ENCODE measurements at places on chromosomes 1 and 21. TPM values are rescaled to one million over a fixed set of nuclear protein-coding genes. Genes with fewer than 3 reads are reported as not detected.

GRCh38 chr1:209095627-209096595 lies 487.6 kb upstream of the CAMK1G start:
- no peak for DNase-seq

GRCh38 chr1:45015683-45016082 lies 3.6 kb downstream of the UROD start:
- DNase-seq = no peak

DNA sequence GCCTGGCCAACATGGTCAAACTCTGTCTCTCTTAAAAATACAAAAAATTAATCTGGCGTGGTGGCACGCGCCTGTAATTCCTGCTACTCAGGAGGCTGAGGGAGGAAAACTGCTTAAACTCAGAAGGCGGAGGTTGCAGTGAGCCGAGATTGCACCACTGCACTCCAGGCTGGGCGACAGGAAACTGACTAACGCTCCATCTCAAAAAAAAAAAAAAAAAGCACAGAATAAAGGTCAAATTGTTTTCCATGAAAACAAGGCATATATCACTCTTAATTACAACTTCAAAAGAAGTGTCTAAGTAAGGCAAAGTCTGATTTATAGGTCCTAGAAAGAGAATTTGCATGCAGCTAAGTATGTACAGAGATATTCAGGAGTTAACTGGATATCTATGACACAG lies 25.6 kb downstream of the EYA3 start:
- no peak for DNase-seq

GRCh38 chr1:220028346-220028895 lies 17.9 kb downstream of the EPRS1 start:
- DNase-seq = no peak

DNA sequence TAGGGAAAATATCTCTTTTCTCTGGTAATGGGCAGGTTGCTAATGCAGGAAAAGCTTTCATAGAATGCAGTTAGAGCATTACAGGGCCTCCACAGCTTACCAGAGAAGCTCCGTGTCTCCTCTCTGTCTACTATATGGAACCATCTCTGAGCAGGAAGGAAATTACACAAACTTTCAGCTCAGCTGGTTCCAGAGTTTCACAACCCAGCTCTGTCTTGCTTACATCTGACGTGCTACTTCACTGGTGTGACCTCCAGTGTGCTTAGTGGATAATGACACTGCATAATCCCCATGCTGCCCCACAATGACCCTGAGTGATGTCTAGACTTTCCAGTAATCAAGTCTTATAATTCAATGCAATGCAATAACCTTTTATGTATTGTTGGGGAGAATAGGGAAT lies 4.3 kb upstream of the FGGY start:
- DNase-seq = no peak

KCNJ9 gene
- total RNA-seq = not detected

GRCh38 chr1:32895325-32896215 lies 5.6 kb downstream of the TMEM54 start:
- no peak for DNase-seq

RNU1-1 gene
- 9,391 TPM for total RNA-seq

GRCh38 chr1:1208713-1209433 lies 2.5 kb upstream of the TNFRSF18 start:
- DNase-seq = no peak

DNA sequence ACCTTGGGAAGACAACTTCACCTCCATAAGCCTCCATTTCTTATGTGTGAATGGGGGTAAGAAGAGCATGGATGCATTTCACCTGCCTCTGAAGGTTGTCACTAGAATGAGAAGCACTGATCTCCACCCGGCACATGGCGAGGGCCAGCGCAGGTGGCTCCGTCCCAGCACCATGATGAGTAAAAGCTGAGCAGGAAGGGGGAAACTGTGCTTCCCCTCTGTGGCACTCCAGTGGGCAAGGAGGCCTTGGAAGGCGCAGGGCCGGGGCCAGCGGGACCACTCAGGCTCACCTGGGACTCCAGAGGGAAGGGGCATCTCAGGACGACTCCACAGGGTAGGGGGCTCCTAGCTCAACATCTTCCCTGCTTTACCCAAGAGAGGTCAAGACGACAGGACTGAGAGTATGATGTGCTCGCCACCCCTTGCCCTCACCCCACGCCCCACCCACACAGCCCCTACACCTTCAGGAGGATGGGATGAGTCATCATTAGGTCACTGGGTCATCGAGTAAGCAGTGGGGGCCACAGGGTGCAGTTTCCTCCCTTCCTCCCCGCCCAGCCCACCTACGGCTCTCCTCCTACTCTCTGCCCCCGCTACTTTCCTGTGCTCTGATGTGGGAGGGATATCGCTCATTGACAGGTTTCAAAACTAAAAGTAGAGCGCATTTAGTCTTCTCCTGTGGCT lies 112.1 kb downstream of the HIVEP3 start:
- DNase-seq = no peak

- no peak for DNase-seq
These were observed 13.2 kb downstream of the PSMD4 start for GRCh38 chr1:151267760-151268159.

- DNase-seq = no peak
These were observed 26.1 kb upstream of the MAN1A2 start for GRCh38 chr1:117341123-117341522.

DNA sequence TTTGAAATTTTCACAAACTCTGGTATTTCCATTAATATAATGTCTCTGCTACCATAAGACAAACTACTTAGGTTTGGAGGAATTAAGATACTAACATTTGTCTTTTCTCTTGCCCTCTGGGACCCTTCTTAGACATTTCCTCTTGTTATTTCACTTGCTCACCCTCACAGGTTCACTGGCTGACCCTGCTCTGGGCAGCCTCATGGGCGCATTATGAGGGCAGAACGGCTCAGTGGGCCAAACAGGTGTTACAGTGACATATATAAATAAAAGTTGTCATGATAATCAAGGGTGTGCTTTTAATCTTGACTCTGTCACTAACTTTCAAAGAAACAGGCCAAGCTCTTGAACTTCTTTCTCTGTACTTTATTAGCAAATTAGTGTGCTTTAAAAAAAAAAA lies 46.5 kb downstream of the ZNHIT6 start:
- DNase-seq = no peak

DNA sequence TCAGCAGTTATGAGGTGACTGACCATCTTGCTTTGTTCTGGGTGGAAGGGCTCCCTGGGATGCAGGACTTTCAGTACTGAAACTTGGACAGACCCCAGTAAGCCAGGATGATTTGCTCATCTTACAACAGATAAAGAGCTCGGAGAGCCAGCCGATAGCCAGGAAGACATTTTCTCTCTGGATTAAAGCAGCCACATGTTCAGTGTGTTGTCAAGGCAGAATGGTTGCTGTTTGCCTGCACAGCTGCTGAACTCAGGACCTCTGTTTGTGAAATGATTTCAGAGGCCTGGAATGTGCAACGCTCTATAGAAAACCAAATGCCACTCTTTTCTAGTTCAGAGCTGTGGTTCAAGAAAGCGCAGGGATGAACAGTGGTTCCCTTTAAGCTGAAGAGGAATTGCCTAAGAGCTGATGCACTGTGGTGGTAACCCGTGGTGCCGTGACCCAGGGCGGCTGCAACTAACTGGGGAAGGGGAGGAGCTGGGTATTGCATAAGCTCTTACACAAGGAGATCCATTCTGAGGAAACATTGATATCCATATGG lies 40.7 kb downstream of the CASQ2 start:
- DNase-seq = peak; percentile 82

DNA sequence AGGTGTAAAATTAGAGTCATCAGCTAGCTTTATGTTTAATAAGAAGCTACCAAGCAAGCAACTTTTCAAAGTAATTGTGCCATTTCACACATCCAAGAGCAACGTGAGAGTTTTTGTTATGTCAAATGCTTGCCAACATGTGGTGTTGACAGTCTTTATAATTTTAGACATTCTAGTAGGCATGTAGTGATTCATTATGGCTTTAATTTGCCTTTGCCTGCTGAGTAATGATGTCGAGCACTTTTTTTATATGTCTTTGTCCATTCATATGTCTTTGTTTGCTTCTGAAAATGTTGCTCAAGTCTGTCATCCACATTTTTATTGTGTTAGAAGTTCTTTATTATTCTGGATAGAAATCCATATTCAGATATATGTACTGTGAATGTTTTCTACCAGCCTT lies 21.4 kb upstream of the CHIT1 start:
- no peak for DNase-seq

DNA sequence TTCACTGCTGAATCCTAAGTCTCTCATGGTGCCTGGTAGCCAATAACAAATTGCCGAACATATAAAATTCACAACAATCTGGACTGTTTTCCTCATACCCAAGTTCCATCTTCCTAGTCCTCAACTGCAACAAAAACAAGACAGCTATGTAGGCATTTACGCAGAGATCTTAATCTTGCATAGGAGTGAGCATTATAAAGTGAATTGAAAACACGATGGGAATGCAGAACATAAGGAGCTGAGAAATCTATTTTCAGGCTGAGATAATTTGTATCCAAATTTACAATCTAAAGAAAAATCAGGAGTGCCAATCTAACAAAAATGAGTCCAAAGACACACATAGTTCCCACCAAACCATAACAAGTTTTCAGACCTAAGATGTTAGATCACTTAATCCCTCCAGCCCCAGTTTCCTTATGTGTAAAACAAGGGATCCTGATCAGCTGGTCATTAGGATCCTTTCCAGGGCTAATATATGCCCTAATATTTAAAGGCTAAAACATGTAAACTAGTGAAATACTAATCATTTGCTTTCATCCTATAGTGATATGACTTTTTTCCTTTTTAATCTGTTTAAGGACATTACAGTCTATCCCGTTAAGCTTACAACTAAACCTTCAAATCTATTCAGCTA lies 1.9 kb downstream of the SLC16A1 start:
- no peak for DNase-seq

DNA sequence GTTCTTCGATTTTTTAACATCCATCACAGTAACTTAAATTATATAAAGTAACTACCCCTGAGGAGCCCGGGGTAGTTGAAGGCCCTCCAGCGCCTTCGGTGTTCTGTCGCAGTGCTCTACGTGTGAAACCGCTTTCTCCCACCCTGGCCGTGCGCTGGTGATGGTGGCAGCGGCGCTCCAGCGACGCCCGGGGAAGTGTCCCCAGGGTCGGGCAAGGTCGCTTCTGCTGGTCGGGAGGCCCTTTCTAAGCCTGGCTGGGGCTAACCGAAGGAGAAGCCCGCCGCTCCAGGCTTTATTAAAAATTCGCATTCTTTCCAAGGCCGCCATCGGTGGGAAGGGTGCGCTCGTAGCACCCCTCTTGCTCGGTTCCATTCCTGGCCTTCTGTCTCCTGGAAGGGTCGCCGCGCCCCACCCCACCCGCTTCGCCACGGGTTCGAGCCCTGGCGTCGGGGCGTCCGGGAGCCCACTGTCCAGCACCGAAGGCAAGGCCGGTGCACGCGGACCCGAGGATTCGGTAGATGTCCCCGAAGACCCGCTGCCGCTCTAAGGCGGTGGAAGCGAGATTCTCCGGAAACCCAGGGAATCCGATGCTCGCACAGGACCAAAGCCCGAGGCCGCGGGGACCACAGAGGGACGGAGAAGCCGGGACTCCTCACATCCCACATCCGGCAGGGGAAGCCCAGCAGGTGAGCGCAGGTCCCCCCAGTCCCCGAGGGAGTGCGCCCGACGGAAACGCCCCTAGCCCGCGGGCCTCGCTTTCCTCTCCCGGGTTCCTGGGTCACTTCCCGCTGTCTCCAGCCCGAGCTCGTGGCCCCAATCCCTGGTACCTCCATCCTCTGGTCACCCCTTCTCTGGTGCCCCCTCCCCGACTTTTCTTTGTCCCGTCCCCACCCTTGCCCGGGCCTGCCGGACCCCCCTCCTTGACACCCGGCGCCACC lies 685 bp upstream of the RIPPLY3 start:
- no peak for DNase-seq
